ENCODE measurements at places on chromosomes 1 and 21.

DNA sequence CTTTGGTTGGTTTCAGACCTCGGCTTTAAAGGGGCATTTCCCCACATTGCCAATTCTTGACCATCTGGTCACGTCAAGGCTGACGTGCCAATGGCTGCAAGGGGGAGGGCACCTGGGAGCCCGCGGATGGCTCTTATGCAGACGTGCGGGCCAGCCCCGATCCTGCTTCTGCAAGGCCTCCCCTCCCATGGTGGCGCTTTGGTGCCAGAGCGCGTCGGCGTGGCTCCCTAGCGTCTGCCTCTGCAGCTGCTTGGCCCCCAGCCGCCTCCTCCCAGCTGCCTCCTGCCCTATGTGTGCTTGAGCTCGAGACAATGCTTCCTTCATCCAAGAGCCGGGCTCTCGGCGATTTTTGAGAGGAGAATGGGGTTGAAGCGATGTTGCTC is 29.1 kb downstream of the SKI start:
- no peak for DNase-seq

DNA sequence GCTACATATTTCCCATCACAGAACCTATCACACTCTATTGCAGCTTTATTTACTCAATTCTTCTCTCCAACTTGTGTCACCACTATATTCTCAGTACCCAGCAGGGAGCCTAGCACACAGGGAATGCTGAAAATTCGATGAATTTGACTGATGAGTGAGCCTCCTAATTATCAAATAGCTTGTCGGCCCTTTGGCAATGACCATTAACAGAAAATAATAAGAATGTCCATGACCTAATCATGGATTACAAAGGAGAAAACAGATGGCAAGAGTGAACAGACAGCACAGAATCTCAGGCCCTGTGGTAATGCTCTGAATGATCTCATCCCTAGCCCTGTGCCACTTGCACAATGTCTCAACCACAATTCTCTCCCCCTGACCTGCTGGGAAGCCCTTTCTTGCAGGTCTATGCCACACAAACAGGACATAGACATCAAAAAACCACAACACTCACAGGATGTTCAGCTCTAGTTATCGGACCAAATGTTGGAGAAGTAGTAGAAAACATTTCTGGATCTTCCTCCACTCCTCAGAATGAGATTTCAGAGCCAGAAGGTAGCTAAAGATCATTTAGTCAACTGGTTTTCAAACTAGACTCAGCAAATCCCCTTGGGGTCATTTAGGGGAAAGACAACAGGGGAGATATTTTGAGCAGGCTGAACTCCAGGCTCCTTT is 68.4 kb downstream of the LUZP1 start:
- peak; percentile 84 for DNase-seq

DNA sequence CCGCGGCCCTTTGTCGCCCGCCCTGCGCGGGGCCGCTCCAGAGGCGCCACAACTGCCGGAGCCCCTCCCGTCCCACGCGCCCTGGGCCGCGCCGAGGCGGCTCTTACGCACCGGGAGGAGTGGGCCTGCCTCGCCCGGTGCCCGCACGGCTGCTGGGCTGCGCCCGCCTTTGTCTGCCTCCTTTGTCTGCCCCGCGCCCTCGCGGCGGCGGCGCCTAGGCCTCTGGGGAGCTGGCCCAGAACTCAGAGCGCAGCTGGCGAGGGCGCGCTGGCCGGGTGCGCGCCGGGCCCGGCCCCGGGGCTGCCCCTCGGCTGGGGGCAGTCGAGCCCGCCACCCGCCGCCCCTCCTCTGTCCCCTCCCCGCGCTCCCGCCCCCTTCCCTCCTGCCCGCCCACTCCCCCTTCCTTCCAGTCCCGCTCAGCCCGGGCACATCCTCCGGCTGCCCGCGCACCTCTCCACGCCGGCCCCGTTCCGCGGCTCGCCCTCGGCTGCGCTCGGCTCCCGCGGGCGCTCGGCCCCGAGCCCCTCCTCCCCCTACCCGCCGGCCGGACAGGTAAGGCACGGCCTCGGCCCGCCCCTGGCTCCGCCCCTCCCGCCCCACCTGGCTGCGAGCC is at the start of gene DRAXIN:
Gene DRAXIN (plus strand): TSS at position 409 of the 613 bp plus-strand sequence. CDS start 14,549 bp downstream, outside the sequence.
- no peak for DNase-seq

GRCh38 chr1:198298640-198299039 is 141.8 kb downstream of the NEK7 start:
- no peak for DNase-seq

- DNase-seq: no peak
Observed at GRCh38 chr1:48190881-48191280, 31.6 kb upstream of the SLC5A9 start.

- no peak for DNase-seq
Observed at GRCh38 chr1:208078752-208079151, 165.4 kb downstream of the PLXNA2 start.

- no peak for DNase-seq
Observed at GRCh38 chr1:39268906-39269305, 64.4 kb downstream of the MACF1 start.

- no peak for DNase-seq
Observed at GRCh38 chr1:99170516-99170915, 93.8 kb upstream of the PLPPR4 start.

GRCh38 chr1:29271724-29272123 is 35.4 kb downstream of the PTPRU start:
- DNase-seq: no peak

DNA sequence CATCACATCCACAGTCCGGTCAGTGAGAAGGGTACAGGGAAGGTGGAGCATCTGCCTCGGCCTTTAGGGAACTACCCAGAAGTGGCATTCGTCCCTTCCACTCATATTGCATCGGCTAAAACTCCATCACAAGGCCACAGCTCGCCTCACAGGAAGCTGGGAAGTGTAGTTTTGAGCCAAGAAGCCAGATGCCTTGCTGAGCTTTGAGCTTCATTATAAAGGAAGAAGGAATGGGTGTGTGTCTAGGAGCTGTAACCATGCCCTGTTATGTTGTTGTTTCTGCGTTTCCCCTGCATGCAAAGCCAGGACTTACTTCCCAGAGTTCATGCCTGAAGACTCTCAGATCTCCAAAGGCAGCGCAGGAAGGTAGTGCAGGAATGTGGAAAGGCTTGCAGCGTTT is 61.1 kb downstream of the OPTC start:
- DNase-seq: no peak

- DNase-seq: peak; percentile 38
Observed at GRCh38 chr21:44300262-44300959, 558 bp downstream of the PFKL start.

- no peak for DNase-seq
Observed at GRCh38 chr21:38825921-38826320, 20.2 kb downstream of the ETS2 start.

DNA sequence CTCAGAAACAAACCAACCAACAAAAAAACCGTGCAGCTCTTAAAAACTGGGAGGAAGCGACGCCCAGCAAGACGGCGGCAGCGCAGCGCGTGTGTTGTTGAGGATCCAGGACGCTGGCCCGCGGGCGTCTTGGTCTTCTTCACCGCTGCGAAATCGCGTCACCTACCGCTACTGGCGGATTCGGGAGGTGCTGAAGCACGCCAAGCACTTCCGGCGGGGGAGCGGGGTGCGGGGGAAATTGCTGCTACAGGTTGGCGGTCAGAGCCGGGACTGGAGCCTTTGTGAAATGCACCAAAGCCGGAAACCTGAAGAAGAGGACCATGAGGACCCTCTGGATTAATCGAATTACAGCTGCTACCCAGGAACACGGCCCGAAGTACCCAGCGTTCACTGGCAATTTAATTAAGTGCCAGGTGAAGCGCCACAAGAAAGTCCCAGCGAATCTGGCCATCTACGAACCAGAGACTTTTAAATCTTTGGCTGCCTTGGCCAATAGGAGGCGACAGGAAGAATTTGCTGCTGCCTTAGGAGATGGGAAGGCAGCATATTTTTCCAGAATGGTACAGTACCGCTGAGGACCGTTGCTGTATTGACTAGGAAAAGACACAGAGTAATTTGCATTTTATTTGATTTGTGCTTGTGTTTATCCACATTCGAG is 11.9 kb upstream of the RIPPLY3 start:
- DNase-seq: no peak

- no peak for DNase-seq
Observed at GRCh38 chr1:209653915-209654351, 1.7 kb upstream of the LAMB3 start.

- no peak for DNase-seq
Observed at GRCh38 chr21:43909741-43910400, 44.8 kb downstream of the AGPAT3 start.

All from Kasumi-1 (cell line).